ENCODE measurements at places on chromosomes 16 and 17.
A peak's percentile ranks its signal among the peaks of the same experiment; 100 is the strongest.

GRCh38 chr17:1071103-1071825 is 74.3 kb downstream of the TIMM22 start:
- no peak for DNase-seq

DNA sequence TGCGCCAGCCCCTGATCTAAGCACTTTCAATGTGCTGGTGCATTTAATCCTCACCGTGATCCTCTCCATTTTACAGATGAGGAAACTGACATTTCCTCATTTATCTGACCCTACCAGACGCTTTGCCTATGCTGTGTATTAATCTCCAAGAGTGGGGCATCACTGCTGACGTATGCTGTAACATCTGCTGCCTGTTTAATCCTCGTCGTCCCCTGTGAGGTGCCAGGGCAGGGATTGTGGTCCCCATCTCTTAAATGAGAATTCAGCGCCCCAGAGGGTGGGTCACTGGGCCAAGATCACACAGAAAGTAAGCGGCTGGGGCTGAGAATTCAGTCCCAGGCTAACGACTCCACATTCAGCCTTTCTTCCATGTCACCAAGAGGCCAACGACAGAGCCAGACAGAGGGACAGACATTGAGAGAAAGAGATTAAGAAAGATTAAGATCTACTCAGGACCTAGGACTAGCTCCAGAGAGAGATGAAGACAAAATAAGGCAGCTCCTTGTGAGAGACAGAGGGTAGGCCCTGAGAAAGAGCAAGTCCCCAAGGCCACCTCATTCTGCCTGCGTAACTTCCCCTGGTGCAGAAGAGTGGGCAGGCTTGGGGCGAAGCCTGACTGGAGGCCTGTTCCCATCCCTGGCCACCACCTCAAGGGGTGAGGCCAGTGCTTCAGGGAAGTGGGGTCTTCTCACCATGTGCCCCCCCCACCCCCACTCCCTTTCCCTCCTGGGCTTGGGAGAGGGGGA is 13.5 kb downstream of the CACNA1G start:
- no peak for DNase-seq

GRCh38 chr17:17109256-17109655 is 67.0 kb downstream of the MPRIP start:
- no peak for DNase-seq

- DNase-seq = no peak
These were observed 14.6 kb downstream of the ATP5PD start for GRCh38 chr17:75031972-75032719.

- no peak for DNase-seq
These were observed 276.5 kb upstream of the XYLT1 start for GRCh38 chr16:17747081-17747756.

GRCh38 chr16:25011891-25012514 is 3.2 kb downstream of the ARHGAP17 start:
- no peak for DNase-seq

GRCh38 chr17:45976755-45977505 is 22.1 kb upstream of the STH start:
- DNase-seq = no peak

GRCh38 chr17:43020789-43021740 is 1.1 kb downstream of the VAT1 start:
- DNase-seq = peak; percentile 52

DNA sequence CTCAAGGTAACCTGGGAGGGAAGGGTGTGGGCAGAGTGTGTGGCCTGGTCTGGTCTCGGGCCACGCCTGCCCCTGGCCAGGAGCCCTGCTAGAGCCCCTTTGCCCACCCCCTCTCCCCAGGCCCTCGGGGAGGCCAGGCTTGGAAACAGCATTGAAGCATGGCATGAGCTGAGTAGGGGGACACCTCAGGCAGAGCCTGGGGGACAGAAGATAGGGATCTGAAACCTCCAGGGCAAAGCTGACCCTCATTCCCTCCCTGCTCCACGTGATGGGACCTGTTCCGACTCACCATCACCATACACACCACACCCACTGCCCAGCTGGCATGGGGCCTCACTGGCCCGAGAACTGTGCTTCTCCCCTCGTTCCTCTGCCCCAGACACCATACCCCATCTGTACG is 2.5 kb downstream of the RFNG start:
- DNase-seq = no peak

DNA sequence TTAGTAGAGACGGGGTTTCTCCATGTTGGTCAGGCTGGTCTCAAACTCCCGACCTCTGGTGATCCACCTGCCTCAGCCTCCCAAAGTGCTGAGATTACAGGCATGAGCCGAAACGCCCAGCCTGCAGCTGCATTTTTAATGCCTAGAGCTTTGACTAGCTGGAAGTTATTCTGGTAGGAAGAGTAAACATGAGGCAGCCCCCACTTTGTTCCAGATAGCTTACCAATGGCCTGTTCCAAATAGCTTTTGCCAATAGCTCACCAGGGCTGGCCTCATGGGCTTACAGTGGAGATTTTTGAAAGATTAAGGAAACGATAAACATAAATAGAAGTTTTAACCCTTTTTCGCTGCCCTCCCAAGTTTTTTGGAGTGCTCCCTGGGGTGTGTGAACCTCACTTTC is 9.8 kb downstream of the TRPV2 start:
- no peak for DNase-seq

DNA sequence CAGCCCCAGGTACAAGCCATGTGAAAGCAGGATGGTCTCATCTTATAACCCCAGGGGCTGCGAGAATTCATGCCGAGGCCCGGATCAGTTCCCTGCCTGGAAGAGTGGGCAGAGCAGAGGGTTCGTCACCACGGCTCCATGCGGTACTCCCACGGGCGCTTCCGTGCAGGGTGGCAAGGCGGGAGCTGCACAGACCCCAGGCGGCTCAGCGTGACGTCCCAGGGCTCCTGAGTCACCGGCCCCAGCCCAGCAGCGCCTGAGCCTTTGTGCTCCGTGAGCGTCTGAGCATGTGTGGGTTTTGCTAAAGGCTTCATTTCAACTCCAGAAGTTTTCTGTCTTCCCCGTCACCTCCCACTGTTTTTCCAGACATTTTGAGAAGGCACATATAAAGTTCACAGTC is 71.2 kb upstream of the CHMP6 start:
- no peak for DNase-seq

DNA sequence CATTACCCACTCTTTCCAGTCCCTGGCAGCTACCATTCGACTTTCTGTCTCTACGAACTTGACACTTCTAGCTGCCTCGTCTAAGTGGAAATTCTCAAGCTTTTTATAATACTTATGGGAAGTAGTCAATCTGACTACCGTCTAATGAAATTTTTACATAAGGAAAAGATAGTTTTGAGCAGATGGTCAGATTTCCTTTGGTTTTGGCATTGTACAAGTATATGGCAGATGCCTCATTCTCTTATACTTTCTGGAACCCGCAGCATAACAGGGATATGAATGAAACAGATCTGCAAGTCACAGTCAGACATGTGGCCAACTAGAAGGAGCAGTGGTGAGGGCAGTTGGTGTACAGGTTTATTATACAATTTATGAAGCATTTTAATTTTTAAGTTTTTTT is 146.0 kb downstream of the PITPNC1 start:
- DNase-seq = no peak

- DNase-seq = no peak
These were observed 4.3 kb downstream of the SPDYE4 start for GRCh38 chr17:8753976-8754440.

DNA sequence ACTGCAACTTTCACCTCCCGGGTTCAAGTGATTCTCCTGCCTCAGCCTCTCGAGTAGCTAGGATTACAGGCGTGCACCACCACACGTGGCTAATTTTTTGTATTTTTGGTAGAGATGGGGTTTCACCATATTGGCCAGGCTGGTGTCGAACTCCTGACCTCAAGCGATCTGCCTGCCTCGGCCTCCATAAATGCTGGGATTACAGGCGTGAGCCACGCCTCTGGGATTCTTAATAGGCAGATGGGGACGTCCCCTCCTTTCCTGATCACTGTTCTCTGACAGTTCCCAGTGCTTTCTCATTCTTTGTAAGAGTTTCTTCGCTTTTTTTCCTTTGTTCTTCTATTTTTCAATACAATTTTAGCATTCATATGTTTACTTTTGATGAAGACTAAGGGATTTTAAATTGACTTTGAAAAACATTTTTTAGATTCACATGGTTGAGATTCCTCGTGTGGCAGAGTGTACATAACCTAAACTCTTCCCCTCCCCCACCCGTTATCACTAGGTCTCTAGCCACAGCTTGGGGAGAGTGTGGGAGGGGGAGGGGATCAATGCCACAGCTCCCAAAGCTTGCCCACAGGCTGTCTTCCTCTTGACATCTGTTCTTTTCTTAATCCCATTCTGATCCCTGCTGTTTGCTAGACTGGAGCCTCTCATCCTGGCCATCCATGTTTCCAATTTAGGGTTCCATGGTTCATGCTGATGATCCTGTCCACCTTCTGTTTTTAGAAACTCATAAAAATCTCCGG is 11.0 kb downstream of the ADORA2B start:
- no peak for DNase-seq

- DNase-seq = no peak
These were observed 6.6 kb upstream of the GALK1 start for GRCh38 chr17:75771334-75772281.

DNA sequence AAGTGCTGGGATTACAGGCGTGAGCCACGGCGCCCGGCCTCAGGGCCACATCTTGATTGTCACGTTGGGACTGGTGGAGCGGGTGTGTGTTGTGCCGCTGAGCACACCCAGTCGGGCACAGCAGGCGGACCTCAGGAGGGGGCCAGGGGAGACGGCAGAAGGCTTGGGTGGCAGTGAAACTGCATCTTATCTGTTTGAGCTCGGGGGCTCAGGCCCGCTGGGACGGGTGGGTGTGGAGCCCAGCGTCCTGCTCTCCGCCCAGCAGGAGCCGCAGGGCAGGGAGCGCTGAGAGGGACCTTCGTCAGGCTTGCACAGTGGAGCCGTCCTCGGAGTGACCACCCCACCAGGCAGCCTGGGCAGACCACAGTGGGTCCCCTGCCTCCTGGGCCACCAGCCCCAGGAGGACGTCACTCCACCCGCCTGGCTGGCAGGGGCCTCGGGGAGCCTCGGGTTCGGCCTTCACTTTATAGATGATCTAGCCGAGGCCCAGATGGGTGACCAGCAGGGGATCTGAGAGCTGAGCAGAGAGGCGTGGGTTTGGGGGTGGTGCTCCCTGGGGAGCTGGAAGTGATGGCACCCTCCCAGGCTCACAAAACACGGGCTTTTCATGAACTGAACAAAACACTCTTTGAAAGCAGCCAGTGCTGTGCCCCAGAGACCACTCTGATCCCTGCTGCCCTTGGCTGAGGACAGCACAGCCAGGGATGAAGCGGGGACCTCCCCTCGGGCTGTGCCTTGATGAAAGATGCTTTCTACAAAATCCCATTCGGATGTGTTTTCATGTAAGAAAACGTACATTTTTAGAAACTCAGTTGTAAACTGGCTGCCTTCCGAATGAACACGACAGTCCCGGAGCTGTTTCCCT is 181.1 kb downstream of the SEC14L1 start:
- no peak for DNase-seq

DNA sequence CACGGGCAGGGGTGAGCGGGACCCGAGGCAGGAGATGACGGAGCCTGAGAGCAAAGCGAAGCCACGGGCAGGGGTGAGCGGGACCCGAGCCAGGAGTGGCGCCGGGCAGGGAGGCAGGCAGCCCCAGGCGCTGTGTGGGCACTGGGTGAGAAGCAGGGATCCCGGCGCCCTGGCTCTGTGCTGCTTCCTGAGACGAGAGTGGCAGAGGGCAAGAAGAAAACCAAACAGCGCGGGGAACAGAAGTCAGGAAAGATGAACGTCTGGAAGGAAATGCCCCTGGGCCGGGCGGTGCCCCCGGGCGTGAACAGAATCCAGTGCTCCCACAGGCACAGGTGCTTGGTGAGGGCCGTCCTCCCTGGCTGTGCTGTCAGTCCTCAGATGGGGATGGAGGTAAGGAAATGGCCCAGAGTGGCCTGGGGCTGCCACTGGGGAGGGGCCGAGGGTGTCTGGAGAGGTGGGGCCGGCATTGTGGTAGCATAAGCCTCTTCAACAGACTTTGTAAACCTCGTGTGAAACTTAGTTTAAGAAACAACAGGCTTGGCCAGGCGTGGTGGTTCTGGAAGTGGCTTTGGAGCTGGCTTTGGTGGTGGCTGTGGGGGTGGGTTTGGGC is 9.8 kb downstream of the ASPSCR1 start:
- no peak for DNase-seq

DNA sequence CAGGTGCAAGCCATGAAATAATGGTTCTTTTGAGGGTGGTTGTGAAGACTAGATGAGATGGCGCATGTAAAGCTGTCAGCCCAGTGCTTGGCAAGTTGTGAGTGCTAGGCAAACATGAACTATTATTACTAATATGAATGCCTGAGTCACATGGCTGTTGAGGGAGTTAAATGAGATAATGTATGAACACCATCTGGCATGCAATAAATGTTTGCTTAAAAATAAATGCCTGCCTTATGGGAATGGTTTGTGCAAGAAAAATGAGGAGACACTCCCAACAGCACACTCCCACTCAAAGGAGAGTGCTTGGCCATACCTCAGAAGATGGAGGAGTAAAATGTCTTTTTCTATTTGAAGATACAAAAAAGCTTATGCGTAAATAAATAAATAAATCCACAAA is 3.6 kb downstream of the MAPK3 start:
- DNase-seq = no peak

- DNase-seq = no peak
These were observed 72.6 kb upstream of the COX10 start for GRCh38 chr17:13996748-13997147.

DNA sequence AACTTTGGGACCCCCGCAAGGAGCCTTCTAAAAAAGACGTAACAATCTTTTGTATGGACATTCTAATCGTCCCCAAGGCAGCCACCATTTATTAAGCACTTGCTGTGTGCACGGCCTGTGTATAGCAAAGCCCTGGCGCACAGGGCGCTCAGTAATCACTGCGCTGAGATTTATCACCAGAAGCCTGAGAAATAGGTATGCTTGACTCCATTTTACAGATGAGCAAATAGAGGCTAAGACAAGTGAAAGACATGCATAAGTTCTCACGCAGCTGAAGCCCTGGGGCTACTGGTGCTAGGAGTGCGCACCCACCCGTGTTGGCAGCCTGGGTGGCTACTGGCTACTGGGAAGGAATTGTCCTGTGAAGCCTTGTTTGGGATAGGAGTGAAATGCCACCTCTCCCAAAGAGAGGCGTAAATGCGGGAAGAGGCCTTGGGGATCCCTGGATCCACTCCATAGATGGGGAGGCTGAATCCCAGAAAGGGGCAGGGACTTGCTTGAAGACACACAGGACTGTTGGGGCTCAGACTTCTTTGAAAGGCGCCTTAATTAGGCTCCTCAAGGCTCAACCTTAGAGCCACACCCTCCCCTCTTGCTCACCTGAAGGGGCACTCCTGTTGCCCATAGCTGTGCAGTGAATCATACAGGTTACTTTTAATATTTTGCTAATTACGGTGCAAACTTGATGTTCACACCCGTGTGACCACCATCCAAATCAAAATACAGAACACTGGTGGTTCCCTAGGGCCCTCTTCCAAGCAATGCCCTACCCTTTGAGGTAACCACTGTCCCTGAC is 634 bp upstream of the NATD1 start:
- no peak for DNase-seq

- DNase-seq = no peak
These were observed 4.5 kb downstream of the CD79B start for GRCh38 chr17:63927464-63928171.

DNA sequence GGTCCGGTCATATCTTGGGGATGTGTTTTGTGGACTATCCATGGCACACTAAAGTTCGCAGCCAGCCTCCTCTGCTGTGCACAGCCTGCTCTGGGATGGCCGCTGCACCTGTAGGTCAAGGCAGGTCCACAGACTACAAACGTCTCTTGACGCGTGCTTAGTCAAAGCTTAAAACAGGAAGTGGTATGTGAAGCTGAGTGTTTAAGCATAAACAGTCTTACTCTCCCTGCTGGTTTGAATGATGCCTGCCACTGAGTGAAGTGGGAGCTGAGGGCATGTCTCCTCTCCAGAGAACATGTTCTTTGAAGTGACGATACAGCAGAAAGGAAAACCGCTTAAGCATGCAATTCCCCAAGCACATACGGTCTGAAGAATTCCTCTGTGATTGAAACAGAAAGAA is 365.6 kb downstream of the SLC39A11 start:
- DNase-seq = no peak

All from SW 1271 (cell line).